ENCODE measurements at places on chromosomes 3 and 15. TPM values are rescaled to one million over a fixed set of nuclear protein-coding genes. Genes with fewer than 3 reads are reported as not detected.
A peak's percentile ranks its signal among the peaks of the same experiment; 100 is the strongest.

The PEX11A gene
- total RNA-seq, result 15.0 TPM

The CCRL2 gene
- total RNA-seq, result 0.97 TPM

The WWTR1 gene
- 31.5 TPM for total RNA-seq

The SOX2 gene
- 25.6 TPM for total RNA-seq

The ZNF621 gene
- 12.7 TPM for total RNA-seq

The PARL gene
- total RNA-seq, result 38.4 TPM

The SMC4 gene
- 125 TPM for total RNA-seq

The PAK6 gene
- 0.09 TPM for total RNA-seq

The NR1I2 gene
- total RNA-seq, result 0.08 TPM

DNA sequence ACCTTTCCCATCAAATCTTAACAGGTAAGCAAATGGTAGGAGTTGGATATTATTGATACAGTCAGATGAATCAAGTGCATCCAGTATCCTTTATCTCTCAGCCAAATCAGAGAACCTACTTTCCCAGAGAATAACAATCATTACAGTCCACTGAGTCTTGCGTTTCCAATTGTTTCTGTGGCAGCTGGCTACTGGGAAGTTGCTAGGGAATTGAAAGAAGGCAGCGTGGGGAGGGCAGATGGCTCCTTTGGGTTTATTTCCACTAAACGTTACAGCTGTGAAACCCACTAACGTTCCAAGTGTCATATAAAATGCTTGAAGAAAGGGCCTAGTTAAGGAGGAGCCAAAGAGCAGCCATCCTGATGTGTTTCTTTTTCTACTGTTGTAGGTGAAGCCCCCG lies 78.4 kb downstream of the WDR72 start:
- DNase-seq, result no peak
- H3K36me3 ChIP-seq, result no peaks in the 10 kb centered on the region
- no peaks in the 10 kb centered on the region for H3K27me3 ChIP-seq
- H3K4me1 ChIP-seq, result no peaks in the 10 kb centered on the region
- no peak overlapping the region for H3K4me3 ChIP-seq

DNA sequence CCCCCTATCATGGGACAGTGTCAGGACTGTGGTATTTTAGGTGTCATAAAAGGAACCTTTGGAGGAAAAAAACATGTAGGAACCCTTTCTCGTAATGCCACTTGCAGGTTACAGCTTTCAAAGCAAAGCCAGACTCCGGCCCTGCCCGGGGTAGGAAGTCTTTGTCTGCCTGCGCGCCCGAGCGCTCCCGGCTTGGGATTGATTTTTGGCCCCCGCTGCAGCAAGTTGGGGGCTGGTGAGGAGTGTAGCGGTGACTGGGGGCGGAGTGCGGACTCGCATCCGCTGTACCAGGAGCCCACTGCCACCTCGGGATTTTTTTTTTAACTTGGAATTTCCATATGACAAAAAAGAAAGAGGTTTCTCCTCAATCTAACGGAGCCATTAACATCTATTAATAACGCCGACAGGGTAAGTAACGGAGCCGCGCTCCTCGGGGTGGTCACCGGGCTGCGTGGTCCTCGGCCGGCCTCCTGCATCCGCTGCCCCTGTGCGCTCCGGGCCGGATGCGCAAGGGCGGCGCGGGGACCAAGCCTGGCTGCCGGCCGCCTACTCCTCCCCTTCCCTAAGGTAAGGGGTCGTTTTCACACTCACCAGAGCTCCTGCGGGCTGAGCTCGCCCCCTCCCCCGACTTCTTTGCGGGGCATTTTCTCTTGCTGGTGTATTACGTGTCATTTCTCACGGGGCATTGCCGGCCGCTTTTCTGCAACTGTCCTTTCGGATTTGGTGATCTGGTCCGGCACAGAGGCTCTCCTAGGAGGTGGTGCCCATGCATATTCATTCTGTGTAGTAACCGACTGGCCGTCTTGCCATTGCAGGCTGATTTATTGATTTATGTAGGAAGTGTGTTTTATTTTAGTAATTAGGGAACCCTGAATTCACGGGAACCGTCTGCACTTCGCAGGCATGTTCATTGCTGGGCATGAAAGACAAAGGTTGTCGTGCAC lies 219.8 kb upstream of the TOPAZ1 start:
- no peak overlapping the region for H3K27ac ChIP-seq
- no peak for DNase-seq

DNA sequence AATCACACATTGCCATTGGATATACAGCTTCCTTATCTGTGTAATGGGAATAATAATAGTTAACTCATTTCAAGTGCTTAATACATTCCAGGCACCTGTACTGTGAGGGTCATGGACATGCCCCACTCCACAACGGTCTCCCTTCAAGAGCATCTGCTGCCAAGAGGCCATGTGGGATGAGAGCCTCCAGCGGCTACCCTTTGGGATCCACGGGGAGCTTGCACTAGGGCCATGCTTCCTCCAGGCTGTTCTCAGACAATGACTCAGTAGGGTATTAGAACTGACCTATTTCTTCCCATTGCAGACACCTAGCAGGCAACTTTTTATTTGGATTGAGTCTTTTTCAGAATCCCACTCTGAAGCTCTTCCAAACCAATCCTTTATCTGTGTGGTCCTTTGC lies 1078.9 kb downstream of the TUSC7 start:
- H3K4me1 ChIP-seq, result no peaks in the 10 kb centered on the region
- no peaks in the 10 kb centered on the region for H3K27me3 ChIP-seq
- DNase-seq, result no peak
- H3K27ac ChIP-seq, result no peak overlapping the region
- no peaks in the 10 kb centered on the region for H3K36me3 ChIP-seq
- H3K4me3 ChIP-seq, result no peak overlapping the region

DNA sequence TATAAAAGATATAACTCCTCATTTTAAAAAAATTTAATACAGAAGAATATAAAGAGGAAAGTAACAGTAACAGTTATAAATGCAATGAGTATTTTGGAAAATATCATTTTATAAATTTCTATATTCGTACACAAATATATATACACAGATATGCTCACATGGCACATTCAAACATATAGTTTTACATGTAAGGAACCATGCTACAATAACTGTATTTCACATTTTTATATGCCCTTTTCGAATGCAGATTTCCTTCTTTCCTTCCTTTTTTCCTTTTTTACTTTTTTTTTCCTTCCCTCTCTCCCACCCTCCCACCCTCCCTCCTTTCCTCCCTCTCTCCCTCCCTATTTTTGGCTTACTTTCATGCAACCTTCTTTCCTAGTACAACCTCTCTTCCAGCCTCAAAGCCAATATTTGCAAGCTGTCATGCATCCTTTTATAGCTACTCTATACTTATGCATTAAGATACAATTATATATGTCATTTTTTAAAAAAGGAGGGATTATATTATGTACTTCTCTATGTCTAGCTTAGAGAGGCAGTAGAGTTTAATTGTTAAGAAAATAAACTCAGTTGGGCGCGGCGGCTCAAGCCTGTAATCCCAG lies 830.5 kb downstream of the IGSF11 start:
- H3K27ac ChIP-seq, result no peak overlapping the region
- no peak overlapping the region for H3K4me3 ChIP-seq
- H3K4me1 ChIP-seq, result no peaks in the 10 kb centered on the region
- DNase-seq, result no peak

- DNase-seq, result peak; percentile 49
- H3K27ac ChIP-seq, result peak overlapping the region; percentile 28
- no peak overlapping the region for H3K4me3 ChIP-seq
- peaks cover 39% of the 10 kb centered on the region for H3K4me1 ChIP-seq
- no peaks in the 10 kb centered on the region for H3K27me3 ChIP-seq
Measured at GRCh38 chr3:194688200-194688740, 2.6 kb downstream of the FAM43A start.

DNA sequence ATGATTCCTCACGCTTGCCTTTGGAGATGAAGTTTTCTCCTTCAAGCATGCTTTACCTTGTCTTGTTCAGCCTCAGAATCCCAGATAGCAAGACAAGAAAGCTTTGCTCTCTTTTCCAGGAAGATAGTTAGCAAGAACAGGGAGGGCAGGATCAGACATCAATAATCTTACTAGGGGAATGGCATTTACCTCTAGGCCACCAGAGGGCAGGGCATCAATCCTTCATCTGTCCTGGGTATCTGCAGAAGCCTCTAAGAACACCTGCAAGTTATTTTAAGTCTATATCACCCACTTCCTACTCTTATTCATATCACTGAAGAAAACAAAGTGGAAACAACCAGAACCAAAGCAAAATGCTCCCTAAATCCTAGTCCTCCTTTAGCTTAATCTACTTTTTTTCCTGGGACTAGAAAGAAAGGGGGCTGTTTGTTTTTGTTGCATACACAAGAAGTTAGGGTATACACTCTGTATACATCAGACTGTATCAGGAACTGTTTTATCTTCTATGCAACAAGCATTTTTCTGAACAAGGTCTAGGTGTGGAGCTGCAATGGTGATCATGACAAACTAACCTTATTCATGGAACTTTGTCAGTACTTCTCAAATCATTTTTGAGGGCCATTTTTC lies 862.5 kb downstream of the CADM2 start:
- no peak overlapping the region for H3K27ac ChIP-seq
- no peak overlapping the region for H3K4me3 ChIP-seq
- H3K27me3 ChIP-seq, result no peaks in the 10 kb centered on the region
- H3K4me1 ChIP-seq, result no peaks in the 10 kb centered on the region
- DNase-seq, result peak; percentile 1
- H3K36me3 ChIP-seq, result no peaks in the 10 kb centered on the region

- no peak overlapping the region for H3K4me3 ChIP-seq
- DNase-seq, result peak; percentile 46
- H3K27me3 ChIP-seq, result no peaks in the 10 kb centered on the region
- H3K27ac ChIP-seq, result 0 out of 2 replicates have a peak overlapping the region, but pooled peaks have one; percentile 16
- H3K4me1 ChIP-seq, result peaks cover 12% of the 10 kb centered on the region
Measured at GRCh38 chr3:188060840-188061544, 93.0 kb upstream of the LPP start.

DNA sequence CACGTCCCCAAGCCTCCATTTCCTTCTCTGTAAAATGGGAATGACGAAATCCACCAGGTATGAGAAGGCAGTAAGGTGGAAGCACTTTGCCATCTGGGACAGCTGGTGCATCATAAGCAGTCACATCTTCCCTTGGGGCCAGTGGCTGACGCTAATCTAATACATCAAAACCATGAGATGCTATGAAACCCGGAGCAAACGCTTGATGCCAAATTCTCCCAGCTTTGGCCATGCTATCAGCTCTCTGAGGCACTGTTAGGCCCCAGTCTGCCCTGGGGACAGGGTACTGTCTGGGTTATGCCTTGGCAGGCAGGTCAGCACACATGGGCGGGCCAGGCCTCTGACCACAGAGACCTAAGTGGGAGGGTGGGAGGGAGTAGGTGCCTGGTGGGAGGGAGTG lies 66.1 kb downstream of the ADAMTS17 start:
- H3K36me3 ChIP-seq, result no peaks in the 10 kb centered on the region
- H3K4me1 ChIP-seq, result no peaks in the 10 kb centered on the region
- no peak for DNase-seq
- no peak overlapping the region for H3K4me3 ChIP-seq

DNA sequence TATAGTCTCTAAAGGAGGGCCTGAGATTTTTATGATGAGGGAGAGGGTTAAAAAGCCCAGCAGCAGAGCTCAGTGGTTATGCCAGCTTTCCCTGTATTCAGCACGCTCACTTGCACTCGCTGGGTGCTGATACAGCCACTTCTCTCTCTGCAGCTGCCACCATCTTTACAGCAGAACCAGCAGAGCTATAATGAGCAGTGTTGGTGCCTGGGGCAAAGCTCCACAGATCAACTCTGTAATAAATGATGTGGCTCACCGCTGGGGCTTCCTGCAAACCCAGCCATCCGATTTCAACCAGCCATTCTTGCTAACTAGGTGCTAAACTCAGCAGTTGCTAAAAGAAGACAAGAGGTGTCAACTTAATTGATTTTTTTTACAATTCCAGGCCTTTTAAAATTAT lies 48.0 kb downstream of the ARNT2 start:
- H3K27ac ChIP-seq, result no peak overlapping the region
- no peaks in the 10 kb centered on the region for H3K36me3 ChIP-seq
- DNase-seq, result no peak
- H3K4me3 ChIP-seq, result no peak overlapping the region
- peaks cover 29% of the 10 kb centered on the region for H3K4me1 ChIP-seq

DNA sequence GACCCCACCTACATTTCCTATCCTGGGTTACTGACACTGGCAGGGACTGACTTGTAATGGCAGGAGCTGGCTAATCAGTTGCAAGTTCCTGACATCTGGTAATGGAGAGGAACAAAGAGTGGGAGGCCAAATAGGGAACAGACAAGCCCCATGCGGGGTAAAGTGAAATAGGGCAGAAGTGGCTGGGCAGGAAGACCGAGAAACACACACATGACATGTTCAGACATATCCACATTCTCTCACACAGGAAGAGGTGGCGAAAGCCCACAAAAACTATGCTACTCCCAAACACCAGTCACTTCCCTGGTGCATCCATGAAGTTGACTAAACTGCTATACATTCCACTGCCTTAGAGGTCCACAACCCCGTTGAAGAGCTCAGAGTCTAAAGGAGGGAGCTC lies 394.1 kb upstream of the TBL1XR1 start:
- H3K27me3 ChIP-seq, result no peaks in the 10 kb centered on the region
- H3K4me3 ChIP-seq, result no peak overlapping the region
- peaks cover 53% of the 10 kb centered on the region for H3K4me1 ChIP-seq
- H3K27ac ChIP-seq, result no peak overlapping the region
- H3K36me3 ChIP-seq, result no peaks in the 10 kb centered on the region

GRCh38 chr3:172201136-172201869 lies 161.9 kb downstream of the FNDC3B start:
- H3K36me3 ChIP-seq, result peaks cover 5% of the 10 kb centered on the region
- no peaks in the 10 kb centered on the region for H3K27me3 ChIP-seq
- H3K4me3 ChIP-seq, result no peak overlapping the region
- peaks cover 49% of the 10 kb centered on the region for H3K4me1 ChIP-seq
- peak overlapping the region; percentile 60 for H3K27ac ChIP-seq

GRCh38 chr15:52527911-52528563 lies 643 bp downstream of the MYO5A start:
- peak overlapping the region; percentile 91 for H3K4me3 ChIP-seq
- peaks cover 27% of the 10 kb centered on the region for H3K4me1 ChIP-seq
- no peaks in the 10 kb centered on the region for H3K27me3 ChIP-seq
- peak overlapping the region; percentile 5 for H3K27ac ChIP-seq
- H3K36me3 ChIP-seq, result peaks cover 4% of the 10 kb centered on the region

- DNase-seq, result no peak
- H3K4me3 ChIP-seq, result no peak overlapping the region
- H3K27ac ChIP-seq, result no peak overlapping the region
- H3K27me3 ChIP-seq, result no peaks in the 10 kb centered on the region
- H3K4me1 ChIP-seq, result no peaks in the 10 kb centered on the region
Measured at GRCh38 chr3:45332901-45333407, 55.4 kb upstream of the LARS2 start.

DNA sequence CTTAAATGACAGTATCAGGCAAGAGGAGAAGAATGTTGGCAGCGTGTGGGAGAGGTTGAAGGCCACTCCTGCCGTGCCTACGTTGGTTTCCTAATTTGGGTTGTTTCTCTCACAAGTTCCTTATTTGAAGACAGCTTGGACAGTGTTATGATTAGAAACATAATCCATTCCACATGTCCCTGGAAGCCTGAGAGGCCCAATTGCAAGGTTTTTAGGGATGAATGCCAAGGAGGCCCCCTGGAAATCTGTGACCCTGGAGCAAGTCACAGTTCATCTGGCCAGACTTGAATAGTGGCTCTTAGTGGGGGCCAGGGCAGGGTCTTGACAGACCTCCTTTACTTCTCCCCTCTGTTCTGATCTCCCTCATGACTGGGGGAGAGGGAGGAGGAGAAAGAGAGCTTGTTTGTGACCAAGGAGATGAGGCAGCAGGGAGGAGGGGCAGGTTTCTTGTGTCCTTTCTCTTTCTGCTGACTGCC lies 584.4 kb upstream of the TBL1XR1 start:
- H3K36me3 ChIP-seq, result no peaks in the 10 kb centered on the region
- peaks cover 28% of the 10 kb centered on the region for H3K4me1 ChIP-seq
- DNase-seq, result no peak
- H3K27ac ChIP-seq, result no peak overlapping the region

All from SJSA1 (cell line).